ENCODE measurements at places on chromosomes 1 and 21.

DNA sequence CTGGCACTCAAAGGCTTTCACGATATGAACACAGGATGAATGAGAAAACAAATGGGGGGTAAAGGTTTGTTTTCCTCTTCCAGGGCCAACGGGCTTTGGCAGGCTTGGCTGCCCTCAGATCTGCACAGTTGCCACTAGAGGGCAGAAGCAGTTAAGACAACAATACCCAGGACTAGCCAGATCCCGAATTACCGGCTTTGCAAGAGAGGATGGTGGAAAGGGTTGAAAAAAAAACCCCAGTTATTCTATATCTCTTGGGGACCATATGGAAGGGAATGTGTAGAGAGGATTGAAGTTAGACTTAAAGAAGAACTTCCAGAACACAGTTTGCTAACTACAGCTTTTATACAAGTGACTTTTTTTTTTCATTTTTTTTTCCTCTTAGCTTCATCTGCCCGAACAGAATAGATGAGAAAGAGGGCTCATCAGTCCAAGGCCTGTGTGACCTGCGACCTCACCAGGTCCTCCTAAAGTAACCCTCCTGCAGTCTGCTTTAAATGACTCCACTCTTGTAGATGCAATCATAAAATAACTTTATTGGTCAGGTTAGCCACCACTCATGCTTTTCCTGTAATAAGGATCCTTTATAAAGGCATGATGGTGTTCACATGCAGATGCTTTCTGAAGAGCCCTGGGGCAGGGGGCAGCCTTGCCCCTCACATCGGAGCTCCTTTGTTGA is 10.7 kb downstream of the FMOD start:
- DNase-seq = peak; percentile 72

DNA sequence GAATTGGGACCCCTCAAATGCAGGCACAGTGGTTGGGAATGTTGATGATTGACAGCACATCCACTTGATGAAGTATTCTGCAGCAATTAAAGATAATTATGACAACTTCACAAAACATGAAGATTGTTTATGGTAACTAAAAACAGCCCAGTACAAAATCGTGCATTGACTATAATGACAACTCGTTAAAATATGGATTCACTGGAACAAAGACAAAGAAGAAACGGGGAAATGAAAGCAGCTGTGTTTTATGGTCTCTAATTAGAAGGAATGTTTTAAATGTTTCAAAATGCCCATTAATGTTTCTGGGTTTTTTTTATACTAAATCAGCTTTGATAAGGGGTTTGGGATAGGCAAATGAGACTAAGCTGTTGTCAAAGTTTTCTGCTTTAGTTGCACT is 36.1 kb downstream of the NIPAL3 start:
- DNase-seq = no peak

GRCh38 chr1:37807220-37807554 is 403 bp upstream of the C1orf122 start:
- DNase-seq = no peak

GRCh38 chr1:19651141-19651737 is 7.1 kb downstream of the NBL1 start:
- peak; percentile 38 for DNase-seq

GRCh38 chr1:206455289-206455665 is 15.0 kb upstream of the IKBKE start:
- DNase-seq = no peak

DNA sequence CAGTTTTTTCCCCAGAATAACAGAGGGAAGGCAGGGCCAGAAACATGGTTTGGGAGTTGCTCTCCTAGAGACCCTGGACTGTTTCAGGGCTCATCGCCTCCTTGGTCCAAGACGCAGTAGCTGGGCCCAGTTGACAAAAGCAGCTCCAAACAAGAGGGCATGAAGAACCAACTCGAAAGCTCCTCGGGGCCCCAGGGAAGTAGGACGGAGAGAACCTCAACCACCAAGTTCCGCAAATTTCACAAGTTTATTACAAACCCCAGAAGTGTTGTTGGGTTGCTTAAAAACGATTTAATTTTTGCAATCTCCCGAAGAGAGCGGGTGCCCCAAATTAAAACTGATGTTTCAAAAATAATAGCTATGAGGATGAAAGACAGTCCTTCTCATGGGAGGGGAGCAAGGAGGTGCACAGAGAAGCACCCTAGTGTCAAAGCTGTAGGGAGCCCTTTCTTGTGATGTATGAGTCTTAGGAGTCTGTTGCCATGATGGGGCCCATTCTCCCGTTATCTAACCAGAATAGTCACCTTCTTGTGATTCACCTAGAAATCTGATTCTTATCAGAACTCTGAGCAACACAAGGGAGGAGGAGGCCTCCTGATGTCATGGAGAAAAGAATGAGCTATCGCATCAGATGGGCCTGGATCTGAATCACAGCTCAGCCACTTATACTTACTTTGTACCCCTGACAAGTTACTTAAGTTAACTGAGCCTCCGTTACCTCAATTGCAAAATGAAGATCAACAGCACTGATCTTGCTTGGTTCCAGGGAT is 165.7 kb upstream of the IRF2BP2 start:
- no peak for DNase-seq

- no peak for DNase-seq
Observed at GRCh38 chr1:206686478-206687249, 2.0 kb downstream of the MAPKAPK2 start.

GRCh38 chr1:59007820-59008598 is 224.2 kb upstream of the JUN start:
- no peak for DNase-seq

DNA sequence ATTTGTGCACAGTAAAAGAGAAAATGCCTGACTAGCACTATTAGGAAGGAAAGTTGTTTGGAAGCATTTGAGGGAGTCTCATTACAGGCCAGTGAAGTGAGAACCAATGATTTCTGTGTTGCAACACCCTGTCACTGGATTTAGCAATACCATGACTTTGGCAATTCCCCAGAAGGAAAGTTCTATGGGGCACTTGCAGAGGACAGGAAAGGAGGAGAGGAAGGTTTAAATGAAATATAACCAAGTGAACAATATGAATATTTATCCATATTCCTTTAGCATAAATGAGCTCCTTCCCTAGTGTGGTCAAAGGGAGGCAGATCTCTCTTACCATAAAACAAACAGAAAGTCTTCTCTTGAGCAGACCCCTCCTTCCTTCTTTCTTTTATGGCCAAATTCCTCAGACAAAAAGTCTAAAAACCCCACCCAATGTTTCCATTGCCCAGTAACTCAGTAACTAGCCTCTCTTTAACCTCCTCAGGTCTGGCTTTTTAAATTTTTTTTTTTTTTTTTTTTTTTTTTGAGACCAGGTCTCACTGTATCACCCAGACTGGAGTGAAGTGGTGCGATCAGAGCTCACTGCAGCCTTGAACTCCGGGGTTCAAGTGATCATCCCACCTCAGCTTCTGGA is 5.5 kb downstream of the TLR5 start:
- peak; percentile 85 for DNase-seq

- DNase-seq = peak; percentile 82
Observed at GRCh38 chr1:89489047-89489729, 35.4 kb upstream of the LRRC8B start.

DNA sequence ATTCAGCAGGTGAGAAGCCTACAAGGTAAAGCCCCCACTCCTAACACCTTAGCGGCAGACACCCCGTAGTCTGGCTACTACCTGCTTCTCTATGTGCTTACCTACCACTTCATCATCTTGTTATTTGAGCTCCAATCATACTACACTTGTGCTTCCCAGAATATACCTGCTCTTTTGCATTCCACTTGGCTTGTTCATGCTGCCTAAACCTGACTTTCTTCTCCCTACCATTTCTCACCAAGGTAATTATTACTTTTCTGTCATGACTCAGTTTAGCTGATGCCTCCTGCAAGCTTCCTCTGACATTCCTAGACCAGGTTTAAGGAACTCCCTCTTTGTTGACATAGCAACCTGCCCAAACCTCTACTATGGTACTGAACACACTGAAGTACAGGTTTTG is 495.6 kb upstream of the C1orf87 start:
- DNase-seq = no peak

DNA sequence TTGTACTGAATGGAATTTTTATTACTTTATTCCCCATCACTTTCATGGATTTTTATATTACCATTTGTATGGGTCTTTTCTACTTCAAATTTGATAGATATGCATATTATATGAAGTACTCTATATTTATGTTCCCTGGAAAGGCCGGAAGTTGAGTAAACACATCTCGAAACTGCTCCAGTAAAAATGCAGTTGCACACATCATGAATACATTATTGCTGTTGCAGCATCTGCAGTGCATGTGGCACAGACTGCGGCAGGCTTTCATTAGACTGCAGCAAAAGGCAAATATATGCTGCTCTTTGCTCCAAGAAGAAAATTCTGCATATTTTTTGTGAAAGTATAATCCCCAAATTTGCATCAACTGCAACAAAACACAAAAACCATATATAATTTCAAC is 48.7 kb upstream of the LRRC7 start:
- DNase-seq = peak; percentile 4

DNA sequence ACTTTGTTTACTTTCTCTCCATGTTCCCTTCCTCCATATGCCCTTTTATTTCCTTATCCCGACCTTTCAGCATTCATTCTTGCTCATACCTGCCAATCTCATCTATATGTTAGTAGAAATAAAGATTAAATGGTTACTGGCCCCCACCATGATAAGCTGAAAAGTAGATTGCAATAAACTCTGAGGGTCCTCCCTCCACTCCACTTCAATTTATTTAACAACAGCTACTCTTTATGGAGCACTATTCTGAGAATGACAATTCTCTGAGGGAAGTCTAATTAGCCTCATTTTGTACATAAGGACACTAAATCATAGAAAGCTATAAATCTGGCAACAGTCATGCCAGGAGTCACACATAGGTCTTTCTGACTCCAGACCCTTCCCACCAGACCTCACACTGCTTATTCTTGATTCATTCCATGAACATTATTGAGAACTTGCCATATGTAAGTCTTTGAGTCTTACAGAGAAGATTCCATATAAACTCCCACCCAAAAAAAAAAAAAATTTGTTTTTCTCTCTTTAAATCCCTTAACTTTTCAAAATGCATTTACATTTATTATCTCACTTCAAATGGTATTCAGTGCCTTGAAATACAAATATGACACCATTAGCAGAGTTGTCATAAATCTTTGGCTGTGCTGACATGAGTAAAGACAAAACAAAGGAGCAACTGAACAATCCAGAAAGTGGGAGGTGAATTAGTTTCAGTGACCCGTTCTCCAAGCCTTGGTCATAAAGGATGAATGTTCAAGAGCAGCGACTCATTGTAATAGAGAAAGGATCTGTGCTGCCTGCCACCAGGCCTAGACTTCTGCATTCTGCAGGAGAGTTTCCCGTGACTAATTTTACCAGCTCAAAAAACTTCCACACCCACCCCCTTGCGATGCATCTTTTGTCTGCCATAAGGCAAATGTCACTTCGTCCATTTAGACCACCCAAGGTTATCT is 28.5 kb downstream of the PALMD start:
- no peak for DNase-seq

DNA sequence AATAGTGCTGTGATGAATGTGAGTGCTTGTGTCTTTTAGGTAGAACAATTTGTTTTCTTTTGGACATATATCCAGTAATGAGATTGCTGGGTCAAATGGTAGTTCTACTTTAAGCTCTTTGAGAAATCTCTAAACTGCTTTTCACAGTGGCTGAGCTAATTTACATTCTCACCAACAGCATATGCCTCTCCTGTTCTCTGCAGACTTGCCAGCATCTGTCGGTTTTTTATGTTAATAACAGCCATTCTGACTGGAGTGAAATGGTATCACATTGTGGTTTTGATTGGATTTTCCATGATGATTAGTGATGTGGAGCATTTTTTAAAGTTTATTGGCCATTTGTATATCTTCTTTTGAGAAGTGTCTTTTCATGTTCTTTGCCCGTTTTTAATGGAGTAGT is 647.3 kb upstream of the ADAMTS5 start:
- no peak for DNase-seq

- no peak for DNase-seq
Observed at GRCh38 chr21:24590261-24590660, 1017.0 kb downstream of the MRPL39 start.

- no peak for DNase-seq
Observed at GRCh38 chr1:42336978-42337377, 1.9 kb upstream of the FOXJ3 start.

DNA sequence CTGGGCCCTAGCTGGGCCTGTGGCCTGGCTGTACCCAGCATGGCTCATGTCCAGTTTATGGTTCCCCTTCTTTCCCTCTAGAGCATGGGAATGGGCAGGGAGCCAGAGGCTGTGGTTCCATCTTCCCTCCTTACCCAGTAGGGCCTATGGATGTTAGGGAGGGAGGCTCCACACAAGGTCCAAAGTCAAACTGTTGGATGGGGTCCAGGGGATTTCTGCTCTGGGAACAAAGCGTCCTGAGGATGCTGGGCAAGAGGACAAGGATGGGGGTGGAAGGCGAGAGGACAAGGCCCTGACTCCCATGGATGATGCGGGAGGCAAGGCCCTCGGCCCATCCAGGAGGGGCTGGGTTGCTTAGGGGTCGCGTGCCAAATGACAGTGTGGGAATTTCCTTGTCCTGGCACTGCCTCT is 17.3 kb downstream of the CSF1 start:
- peak; percentile 87 for DNase-seq

- peak; percentile 94 for DNase-seq
Observed at GRCh38 chr1:67618285-67619018, 66.5 kb upstream of the GADD45A start.

- DNase-seq = no peak
Observed at GRCh38 chr1:25917996-25918395, 11.8 kb upstream of the STMN1 start.

DNA sequence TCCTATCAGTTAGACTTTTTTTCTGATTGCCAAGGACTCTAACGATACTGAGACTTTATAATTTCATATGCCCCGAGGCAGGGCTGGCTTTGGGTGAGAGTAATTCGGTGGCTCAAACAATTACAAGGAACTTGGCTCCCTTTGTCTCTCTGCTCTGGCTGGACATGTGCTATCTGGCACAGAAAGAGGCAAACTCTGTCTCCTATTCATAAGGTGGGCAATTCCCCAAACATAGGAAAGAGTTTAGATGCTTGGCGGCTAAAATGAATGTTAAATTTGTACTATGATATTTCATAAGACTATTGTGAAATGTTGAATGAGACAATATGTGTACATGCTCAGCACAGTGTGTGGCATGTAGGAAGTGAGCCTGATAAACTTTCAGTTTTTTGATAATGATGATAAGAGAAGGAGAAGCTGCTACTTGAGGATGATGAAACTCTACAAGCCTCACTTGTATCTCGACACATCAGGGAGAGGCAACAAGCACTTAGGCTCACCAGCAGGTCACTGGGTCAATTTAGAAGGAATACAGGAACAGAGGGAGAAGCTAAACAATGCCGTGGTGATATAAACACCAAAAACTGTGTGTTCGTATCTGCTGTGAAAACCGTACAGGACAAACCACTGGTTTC is 12.6 kb upstream of the NTPCR start:
- DNase-seq = peak; percentile 34

GRCh38 chr1:90826834-90827233 is 109.7 kb upstream of the BARHL2 start:
- DNase-seq = no peak

GRCh38 chr1:42962641-42963377 is 4.1 kb upstream of the SLC2A1 start:
- no peak for DNase-seq

GRCh38 chr1:5010236-5010635 is 355.8 kb downstream of the AJAP1 start:
- no peak for DNase-seq

GRCh38 chr1:154170547-154171222 is 15.8 kb upstream of the NUP210L start:
- no peak for DNase-seq
